ENCODE measurements at places on chromosomes 1 and 21.

DNA sequence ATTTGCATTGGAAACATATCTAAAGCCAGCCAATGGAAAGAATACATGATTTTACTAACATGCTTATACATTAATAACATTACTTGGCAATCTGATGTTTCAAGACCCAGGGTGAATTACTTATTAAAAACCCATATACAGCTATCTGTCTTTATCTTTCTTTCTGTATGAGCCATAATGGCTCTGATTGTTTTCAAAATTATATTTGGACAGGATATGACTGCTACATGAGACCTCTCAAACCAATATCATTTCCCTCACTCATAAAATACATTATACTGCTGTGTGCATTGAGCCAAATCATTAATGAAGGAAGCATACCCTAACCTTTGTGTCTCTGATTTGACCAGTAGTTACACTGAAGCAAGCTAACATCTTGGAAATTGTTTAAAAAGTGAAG is 205.9 kb upstream of the DPYD start:
- DNase-seq, result no peak

GRCh38 chr1:244768186-244768585 is 67.3 kb upstream of the COX20 start:
- DNase-seq, result peak; percentile 49

- peak; percentile 73 for DNase-seq
Observed at GRCh38 chr1:197799271-197799670, 24.0 kb upstream of the DENND1B start.

DNA sequence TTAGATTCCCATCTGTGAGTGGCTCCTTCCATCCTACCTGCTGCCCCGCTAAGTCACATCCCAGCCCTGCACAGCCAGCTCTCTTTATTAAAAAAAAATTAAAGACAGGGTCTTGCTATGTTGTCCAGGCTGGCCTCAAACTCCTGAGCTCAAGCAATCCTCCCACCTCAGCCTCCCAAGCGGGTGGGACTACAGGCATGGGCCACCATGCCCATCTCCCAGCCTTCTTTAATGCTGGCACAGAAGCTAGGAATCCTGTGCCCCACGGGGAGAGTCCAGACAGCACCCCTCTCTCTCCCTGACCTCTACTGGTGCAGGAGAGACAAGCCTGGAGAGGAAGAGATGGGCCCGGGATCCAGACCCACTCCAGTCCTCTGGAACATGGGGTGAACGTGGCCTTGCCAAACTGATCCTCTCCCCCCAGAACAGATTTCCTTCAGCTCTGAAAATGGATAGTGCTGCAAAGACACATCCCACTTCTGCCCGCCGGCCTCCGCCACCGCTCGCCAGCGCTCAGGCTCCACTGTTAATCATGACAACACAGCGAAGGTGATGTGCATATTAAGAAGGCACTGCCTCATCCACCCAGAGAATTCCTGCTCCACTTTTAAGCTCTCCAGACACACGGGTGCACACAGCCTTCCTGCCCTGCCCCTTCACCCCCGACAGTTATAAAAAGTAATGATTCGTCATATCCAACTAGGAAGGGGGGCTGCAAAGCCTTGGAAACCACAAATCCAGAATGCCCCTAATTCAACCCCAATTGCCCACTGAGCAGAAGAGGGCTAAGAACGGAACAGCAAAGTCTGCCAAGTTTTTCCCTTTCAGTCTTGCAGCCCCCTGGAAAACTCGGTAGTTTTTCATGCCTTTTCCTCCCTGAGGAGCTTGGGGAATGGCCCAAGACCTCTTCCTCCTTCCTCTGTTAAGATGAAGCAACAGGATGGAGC is 68.1 kb downstream of the MRPL37 start:
- no peak for DNase-seq

DNA sequence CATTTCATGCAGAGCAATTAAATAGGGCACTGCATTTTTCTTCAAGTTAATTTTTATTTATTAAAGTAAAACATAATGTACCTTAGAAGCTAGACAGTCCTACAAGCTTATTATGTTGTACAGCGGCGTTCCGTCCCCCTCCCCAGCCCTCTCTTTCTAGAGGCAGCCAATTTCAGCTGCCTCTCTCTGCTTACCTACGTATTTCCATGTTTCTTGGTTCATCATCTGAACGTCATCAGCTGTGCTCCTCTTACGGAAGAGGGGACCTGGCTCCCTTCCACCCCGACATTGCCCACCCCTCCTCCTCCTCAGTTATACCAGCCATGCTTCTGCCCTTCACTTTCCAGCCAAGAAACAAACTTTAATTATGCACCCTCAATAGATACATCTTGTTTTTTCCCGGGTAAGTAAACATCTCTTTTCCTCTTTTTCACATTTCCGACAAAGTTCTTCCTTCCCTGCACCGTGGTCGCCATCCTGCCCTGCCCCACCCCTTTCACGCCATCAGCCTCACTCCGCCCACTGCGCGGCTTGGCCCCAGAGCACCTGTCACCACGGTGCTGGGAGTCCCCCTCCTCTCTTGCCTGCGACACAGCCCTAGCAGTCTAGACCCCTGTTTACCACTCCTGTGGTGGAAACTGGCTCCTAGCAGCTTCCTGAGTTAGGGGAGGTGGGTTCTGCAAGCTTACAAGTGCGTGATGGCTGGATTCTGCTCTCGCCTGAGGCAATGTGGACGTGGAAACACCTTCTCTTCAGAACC is 57.9 kb downstream of the SLC37A1 start:
- DNase-seq, result no peak

- no peak for DNase-seq
Observed at GRCh38 chr1:36591278-36591677, 108.6 kb upstream of the CSF3R start.

DNA sequence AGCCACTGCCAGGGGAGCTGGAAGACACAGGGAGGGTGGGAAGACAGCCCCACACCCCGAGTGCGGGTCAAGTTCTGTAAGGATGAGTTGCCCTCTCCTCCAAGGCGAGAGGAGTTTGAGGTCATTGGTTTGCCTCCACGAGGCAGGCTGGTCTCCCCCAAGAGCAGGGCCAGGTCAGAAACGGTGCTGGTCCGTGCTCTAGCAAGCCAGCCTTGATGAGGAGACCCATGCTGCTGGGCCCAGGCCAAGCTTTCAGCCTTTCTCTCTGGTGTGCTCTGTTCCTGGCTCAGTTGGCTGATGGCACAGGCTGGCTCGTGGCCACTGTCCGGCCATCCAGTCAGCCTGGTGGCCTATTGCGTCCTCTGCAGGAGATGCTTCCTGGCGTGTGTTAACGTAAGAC is 12.0 kb upstream of the PCBP3 start:
- no peak for DNase-seq

DNA sequence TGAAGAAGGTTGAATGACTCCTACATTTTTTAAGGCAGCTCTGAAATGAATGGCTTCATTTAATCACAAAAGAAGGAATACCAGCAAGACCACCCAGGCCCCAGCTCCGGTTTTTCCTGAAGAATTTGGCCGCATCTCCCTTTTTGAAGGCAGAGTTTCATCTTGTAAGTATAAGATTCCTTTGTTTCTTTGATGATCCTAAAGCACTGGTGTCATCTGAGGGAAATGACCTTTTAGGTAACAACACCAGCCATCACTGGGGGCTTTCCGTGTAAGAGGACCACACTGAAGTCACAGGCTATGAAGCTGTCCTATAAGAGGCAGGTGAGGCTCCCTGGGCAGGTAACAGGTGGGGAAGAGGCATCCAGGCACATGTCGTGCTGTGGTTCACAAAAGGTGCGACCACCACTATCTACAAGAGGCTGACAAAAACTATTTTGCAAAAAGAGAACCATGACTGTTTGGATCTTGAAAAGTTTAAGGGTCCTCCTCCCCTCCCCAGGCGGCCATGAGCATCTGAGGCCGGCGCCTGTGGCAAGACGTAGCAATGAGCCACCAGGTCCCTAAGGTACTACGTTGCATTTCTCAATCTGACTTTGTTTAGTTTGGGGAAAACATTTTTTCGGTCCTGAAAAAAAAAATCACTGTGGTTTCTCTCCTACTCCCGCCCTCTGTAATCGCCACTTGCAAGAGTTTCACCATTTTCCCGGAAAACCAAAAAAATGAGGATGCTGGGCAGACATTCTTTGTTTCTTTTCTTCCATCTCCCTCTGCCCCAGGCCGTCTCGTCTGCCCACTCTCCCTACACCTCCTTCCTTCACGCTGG is 46.3 kb upstream of the IRF2BP2 start:
- no peak for DNase-seq

DNA sequence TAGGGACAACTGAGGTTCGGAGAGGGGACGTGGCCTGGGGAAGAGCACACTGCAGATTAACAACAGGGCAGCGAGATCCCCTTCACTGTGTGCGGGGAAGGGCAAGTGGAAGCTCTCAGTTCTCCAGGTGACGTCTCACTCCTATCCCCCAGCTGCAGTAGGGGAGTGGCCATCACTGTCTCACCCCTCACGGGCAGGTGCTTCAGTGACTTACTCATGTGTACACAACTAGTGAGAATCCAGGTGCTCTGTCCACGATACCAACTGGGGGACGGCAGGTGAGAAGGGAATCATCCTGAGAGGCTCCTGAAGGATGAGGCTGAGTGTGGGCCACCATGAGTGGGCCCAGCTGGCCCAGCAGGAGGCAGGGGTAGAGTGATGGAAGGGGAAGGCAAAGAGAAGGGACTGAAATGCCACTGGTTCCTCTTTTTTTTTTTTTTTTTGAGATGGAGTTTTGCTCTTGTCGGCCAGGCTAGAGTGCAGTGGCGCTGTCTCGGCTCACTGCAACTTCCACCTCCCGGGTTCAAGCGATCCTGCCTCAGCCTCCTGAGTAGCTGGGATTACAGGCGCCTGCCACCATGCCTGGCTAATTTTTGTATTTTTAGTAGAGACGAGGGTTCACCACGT is 25.9 kb downstream of the RHBG start:
- DNase-seq, result peak; percentile 18

- no peak for DNase-seq
Observed at GRCh38 chr1:242651817-242652216, 127.3 kb upstream of the PLD5 start.

- DNase-seq, result no peak
Observed at GRCh38 chr1:37731312-37732019, 33.5 kb downstream of the EPHA10 start.

DNA sequence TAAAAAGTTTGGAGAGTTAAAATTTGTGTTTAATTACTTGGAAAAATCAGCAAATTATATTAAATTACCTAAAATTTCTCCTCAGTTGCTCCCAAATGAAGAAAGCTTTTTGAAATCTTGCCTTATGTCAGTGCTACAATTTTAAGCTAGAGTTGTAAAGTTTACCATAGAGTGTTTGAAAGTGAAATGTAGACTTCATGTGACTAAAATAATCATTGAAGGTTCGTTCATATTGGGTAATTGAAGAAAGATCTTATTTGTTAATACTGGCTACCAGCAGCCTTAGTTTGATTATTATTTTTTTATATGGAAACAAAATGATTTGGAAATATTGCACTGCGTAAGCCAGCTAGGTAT is 4.4 kb downstream of the DYRK1A start:
- no peak for DNase-seq

- no peak for DNase-seq
Observed at GRCh38 chr1:92601044-92601443, 114.3 kb upstream of the GFI1 start.

DNA sequence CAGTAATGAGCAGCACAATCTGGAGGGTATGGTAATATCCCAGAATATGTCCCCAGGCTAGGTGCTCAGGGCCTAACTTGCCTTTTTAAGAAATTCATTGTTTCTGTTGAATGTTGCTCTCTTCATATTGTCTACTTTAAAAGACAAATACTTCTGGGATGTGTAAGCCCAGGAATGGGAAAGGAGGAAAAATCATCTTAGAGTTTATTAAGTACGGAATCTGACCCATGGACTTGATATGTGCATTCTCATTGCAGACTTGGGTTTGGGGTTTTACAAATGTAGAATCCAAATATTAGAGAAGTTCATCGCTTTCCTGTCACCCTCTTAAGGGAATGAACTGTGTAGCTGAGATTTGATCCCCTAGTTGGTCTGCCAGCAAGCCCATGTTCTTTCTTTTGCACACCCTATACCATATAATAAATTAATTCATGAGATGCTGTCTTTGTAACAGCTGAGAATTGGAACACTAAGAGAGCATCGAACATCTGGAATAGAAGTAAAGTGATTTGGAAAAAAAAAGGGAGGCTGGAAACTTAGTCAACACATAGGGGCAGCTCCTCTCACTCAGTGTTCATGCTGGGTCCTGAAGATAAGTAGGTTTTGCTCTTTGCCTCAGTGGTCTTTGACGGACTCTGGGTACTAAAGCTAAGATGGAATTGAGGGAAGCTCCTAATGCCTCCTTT is 235.8 kb upstream of the C1orf105 start:
- DNase-seq, result no peak

DNA sequence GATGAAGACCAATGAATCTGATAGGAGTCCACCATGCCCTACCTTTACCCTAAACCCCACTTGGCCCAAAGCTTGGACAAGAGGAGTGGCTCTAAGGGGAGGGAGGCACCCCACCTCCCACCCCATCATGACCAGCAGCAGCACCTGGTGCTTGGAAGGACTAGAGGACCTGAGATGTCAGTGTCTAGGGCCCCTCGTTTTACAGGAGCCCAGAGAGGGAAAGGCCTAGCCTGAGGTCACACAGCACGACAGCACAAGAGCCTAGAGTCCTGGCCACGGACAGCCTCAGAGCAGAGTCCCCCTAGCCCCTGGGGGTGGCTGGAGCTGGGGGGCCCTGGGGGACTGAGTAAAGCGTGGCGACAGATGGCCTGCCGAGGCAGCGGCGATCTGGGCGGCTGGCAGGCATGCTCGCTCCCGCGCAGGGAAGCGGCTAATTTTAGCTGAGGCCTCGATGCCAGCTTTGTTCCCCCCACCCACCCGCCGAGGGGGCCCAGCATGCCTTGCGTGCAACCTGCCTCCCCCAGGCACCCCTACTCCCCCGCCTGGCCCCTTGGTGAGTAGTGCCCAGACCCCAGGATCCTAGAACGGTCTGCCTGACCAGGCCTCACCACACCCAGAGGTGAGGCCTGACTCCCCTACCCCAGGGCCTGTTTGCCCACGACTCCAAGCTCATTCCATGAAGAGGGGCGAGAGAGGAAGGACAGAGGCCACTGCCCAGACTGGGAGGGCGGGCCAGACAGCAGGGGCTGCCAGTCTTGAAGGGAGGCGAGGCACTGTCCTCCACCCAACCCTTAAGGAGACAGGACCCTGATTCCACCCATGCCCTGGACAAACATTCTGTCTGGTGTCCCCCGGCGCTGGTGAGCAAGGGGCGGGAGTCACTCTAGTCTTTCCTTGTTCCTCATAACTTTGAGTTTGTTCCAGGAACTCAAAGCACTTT is 39.0 kb downstream of the AHDC1 start:
- DNase-seq, result no peak

DNA sequence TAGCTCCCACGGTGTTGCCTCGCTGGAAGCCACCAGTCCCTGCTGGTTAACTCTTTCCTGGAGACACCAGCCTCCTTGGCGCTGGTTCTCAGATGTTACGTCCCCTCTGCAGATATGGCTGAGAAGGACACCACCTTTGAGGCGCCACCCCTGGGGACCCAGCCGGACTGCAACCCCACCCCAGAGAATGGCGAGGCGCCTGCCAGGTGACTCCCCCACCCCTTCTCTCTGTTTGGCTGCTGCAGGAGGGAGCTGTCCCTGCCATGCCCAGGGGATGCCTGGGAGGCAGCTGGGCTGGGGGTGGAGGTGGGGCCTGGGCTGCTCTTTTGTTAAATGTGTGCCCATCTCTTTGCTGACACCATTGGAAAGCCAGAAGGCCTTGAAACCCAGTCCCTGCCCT is 43.6 kb upstream of the TNFRSF1B start:
- DNase-seq, result no peak
